ENCODE measurements at places on chromosomes 12 and 14. TPM values are rescaled to one million over a fixed set of nuclear protein-coding genes. Genes with fewer than 3 reads are reported as not detected.

MAPK1IP1L gene
- 49.2 TPM for total RNA-seq

KRT77 gene
- total RNA-seq, result not detected

PPM1H gene
- 2.3 TPM for total RNA-seq

PTGDR gene
- 0.32 TPM for total RNA-seq

EAPP gene
- 37.1 TPM for total RNA-seq

LRIG3 gene
- 97.2 TPM for total RNA-seq

CLEC2D gene
- 4.5 TPM for total RNA-seq

OTOGL gene
- total RNA-seq, result under 0.01 TPM

ANKLE2 gene
- 118 TPM for total RNA-seq

HPD gene
- not detected for total RNA-seq

ZC2HC1C gene
- 0.64 TPM for total RNA-seq

GRCh38 chr12:5511644-5512600 is 80.0 kb downstream of the NTF3 start:
- DNase-seq, result peak; percentile 34

DNA sequence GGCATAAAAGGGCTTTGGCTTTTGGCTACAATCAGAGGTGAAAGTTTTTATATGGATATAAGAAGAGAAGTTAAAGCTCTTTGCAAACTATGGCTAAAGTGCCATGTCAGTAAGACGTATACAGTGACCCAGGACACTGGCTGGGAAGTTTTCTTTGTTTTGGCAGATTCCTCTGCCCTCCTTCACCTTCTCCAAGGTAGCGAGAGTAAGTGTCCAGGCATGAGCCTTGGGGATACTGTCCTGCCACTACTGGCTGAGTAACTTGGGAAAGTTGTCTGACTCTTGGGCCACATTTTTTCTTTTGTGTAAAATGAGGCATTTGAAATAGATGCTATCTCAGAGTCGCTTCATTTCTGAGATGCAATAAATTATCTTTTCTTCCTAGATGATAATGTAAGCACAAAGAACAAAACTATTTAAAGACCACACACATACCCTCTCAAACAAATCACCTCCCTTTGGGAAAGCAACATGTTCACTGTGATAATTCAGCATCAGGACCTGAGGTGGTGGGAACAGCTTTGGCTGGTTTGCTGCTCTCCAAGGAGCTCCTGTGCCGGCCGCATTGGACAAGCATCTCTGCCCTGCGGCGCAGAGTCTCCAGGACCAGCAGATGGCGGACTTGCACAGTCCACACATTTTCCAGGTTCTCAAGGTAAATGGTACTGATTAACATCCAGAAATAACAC is 106.3 kb downstream of the PTCSC3 start:
- peak; percentile 52 for DNase-seq

GRCh38 chr12:20040831-20041230 is 327.5 kb upstream of the PDE3A start:
- DNase-seq, result no peak

DNA sequence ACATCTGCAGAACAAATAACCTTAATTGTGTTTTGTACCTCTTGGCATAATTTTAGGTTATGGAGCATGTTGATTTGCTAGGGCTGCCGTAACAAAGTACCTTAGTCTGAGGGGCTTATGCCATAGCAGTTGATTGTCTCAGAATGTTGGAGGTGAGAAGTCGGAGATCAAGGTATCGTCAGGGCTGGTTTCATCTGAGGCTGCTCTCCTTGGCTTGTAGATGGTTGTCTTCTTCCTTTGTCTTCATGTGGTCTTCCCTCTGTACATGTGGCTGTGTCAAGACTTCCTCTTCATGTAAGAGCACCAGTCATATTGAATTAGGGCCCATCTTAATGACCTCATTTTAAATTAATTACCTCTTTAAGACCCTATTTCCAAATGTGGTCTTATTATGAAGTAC is 64.4 kb upstream of the PTHLH start:
- no peak for DNase-seq

GRCh38 chr12:17918013-17918412 is 172.0 kb downstream of the RERGL start:
- no peak for DNase-seq

DNA sequence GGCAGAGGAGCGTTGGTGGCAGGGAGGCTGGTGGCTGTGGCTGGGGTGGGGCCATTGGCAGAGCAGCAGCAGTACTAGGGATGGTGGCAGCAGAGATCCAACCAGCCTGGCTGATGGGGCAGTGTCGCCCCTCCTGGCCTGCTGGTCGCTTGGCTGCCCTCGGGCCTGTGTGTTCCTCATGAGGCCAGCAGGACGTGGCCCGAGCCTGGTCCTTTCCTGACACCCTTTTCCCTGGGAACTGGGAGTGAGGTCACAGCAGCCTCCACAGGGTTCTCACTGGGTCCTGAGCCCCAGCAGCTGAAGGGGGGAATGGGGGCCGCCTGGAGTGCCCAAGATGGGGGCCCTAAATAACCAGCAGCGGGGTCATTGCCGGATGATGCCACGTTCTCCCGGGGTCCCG is 46.1 kb downstream of the KIF26A start:
- DNase-seq, result no peak

DNA sequence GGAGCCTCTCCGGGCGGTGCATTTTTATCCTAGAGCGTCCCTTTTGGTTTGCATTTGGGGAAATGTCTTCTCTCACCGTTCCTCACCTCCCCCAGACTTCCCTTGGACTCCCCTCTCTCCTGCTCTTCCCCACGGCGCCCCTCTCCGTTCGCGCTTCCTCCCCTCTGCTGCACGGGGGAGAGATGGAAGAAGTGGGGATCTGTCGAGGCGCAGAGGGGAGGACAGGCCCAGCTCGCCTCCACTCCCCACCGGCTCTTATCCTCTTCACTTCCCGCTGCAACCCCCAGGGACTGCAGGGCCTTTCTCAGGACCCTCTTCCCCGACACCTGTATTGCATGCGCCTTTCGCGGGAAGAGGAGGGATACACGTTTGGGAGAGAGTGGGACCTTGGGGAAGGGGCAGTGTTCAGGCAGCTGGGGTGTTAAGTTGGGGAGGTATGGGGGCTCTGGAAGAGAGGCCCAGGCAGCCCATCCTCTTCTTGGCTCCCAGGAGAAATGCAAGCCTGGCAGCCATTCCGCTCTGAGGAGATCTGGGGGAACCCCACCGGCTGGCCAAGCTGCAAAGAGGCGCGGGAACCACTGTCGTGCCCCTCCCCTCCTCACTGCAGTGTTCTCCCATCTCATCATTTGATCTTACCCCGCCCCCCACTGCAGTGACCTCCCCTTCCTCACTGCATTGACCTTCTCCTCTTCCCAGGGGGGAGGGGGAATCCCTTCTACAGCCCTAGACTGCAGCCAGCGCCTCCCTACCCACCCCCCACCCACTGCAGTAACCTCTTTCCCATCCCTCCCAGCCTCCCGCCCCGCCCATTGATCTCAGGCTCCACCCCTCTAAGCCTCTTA is 788 bp downstream of the ENO2 start:
- no peak for DNase-seq

DNA sequence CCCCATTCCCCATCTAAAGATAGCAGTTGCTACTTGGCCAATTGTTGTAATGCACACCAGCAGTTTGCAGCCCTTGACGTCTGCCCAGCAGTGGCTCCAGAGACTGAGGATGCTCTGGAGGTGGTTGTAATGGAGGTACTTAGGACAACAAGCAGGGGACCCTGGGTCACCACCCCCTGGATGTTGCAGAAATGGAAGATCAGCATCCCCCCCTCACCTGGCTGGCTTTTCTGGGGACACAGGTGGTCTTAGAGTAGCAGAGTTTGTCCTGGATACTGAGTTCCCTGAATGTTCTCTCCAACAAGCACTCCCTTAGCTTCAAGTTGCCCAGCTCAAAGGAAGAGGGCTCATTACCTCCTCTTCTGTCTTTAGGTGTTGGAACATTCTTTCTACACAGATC is 250.5 kb downstream of the AACS start:
- DNase-seq, result no peak

GRCh38 chr12:115910057-115910456 is 367.4 kb downstream of the MED13L start:
- no peak for DNase-seq

DNA sequence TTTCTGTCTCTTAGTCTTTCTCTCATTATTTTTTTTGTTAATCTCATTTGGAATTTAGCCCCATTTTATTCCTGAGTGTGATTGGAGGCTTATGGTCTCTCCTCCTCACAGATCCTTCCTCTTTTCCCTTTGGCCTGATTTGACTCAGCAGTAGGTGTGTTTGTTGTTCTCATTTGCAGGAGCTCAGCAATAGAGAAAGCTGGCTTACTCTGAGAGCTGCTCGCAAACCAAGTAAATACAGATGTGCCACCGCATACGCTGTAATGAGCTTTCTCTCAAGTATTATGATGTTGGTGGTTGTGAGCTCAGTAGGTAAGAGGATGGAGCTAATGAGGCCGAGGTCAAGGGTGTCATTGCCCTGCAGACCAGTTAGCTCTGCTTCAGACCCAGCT is 206.5 kb downstream of the ETV6 start:
- DNase-seq, result no peak

GRCh38 chr12:119227292-119227691 is 48.6 kb downstream of the HSPB8 start:
- DNase-seq, result no peak

DNA sequence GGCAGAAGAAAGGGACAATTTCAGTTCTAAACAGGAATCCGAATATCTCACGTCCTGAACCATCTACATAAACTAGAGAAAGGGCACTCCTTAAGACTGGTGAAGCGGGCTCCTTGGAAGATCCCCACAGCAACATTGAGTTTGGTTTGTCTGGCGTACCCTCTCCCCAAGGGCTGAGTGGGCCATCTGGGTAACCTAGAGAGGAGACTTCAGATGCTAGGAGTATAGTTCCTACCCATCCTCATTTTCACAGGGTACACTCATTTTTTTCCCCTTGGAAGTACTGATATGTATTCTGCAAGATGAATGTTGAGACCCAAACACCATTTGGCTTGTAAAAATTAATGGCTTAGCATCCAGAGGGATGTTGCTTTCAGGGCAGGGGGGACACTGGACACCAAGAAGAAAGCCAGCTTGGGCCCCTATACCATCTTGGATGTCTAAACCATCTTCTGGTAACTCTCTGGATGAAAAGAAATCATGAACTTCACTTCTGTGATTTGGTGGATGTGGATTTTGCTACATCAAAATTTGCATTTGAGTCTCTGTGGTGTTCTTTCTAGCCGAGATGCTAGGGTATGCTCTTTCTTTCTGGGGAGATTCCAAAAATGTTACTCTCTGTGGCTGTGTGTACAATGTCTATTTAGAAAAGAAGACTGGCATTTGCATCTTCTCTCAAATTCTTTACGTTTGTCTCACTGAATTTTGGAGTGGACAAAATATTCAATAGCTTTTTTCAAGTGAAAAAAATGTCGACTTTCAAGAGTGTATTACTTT is 97.7 kb downstream of the ETV6 start:
- DNase-seq, result no peak

- DNase-seq, result peak; percentile 13
These were observed 330.4 kb downstream of the MED13L start for GRCh38 chr12:115946867-115947695.

- DNase-seq, result no peak
These were observed 105.8 kb downstream of the TGFB3 start for GRCh38 chr14:75875958-75876357.

DNA sequence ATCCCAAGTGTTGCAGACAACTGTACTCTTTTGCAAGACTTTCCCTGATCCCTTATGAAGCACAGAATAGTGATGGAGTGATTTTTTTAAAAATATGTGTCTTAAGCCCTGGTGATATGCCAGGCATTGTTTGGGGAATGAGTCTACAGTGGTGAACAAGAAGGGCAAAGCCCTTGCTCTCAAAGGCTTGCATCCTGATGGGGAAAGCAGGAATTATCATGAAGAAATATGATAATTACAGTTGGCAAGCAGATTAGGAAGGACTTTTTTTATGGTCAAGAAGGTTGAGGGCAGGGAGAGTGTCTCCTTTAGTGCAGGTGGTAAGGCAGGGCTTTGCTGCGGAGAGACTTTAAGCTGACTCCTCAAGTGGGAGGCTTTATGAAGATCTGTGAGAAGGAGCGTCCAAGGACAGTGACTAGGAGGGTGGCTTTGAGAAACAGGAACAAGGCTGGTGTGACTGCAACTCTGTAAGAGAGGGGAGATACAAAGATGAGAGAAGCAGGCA is 100.2 kb downstream of the SYNE2 start:
- DNase-seq, result no peak

DNA sequence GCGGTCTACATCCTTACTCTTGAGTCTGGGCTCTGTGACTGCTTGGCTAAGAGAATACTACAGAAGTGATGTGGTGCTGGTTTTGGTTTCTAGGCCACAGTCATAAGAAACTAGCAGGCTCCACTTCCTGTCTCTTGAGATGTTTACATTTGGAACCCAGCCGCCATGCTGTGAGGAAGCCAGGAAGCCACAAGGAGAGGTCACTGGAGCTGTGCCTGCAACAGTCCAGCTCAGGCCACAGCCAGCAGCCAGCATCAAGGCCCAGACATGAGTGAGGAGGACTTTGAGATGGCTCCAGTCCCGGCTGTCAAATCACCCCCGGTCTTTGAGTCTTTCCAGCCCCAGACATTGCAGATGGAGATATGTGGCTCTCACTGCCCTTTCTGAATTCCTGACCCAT is 12.9 kb upstream of the FAM181A start:
- no peak for DNase-seq

GRCh38 chr12:108852674-108853309 is 4.6 kb downstream of the SSH1 start:
- peak; percentile 34 for DNase-seq

DNA sequence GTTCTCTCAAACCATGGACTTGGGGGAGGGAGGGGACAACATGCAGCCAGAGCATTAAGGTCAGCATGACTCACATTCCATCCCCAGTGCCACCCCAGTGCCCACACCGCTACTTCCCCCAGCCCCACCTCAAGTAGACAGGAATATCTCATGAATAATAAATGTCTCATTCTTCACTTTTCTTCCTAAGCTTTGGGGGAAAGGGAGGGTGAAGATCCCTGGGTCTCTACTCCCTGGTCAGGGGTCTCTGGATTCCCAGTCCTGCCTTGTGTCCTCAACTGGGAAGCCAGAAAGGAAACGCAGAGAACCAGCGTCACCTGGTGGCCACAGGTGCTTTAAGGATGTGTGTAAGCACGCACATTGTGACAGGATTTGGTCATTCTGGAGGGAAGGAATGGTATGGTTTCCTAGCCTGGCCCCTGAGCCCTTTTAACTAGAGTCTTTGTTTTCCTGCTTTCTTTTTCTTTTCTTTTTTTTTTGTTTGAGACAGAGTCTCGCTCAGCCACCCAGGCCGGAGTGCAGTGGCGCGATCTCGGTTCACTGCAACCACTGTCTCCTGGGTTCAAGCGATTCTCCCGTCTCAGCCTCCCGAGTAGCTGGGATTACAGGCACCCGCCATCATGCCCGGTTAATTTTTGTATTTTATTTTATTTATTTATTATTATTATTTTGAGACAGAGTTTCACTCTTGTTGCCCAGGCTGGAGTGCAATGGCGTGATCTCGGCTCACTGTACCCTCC is 3.4 kb downstream of the GPR84 start:
- peak; percentile 82 for DNase-seq

- DNase-seq, result no peak
These were observed 19.0 kb downstream of the TMEM19 start for GRCh38 chr12:71704920-71705319.

- DNase-seq, result peak; percentile 91
These were observed 72.8 kb downstream of the GALNT4 start for GRCh38 chr12:89451841-89452251.

Data from fibroblast of villous mesenchyme (primary cell).